ENCODE measurements at places on chromosomes 7 and 10.

DNA sequence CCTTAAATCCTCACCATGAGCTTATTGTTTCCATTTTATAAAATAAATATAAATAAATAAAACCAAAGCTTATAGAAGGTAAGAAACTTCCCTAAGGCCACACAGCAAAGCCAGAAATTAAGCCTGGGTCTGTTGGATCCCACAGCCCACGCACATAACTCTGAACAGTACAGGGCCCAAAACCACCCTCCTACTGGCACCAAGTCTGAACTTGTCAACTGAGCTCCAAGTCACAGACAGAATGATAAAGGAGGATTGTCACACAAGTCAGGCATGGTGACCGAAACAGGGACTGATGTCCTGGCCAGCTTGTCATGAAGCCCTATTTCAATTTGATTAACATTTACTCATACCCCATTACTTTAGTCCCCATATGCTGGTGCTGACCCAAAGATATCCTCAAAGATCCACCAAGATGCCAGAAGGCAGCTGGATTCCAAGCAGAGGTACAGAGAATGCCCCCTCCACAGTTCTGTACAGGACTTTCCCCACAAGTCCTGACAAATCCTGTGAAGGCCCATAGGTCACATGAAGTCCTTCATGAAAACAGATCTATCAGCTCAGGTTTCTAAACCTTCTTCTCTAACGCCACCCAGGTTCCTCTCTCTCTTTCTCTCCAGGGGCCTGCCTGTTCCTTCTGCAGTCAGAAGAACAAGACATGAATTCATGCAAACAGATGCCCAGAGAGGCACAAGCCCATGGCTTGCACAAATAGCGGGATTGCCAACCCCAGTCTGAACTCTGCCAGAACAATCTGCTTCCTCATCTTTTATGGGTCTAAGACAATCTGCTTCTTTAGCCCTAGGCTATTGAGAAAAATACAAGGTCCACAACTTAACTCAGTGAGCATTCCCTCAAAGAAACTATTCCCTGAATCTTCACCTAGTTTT, 60.9 kb downstream of the GLI3 start:
- no peak for DNase-seq

- DNase-seq = no peak
Measured at GRCh38 chr10:33666686-33667480, 332.4 kb upstream of the NRP1 start.

DNA sequence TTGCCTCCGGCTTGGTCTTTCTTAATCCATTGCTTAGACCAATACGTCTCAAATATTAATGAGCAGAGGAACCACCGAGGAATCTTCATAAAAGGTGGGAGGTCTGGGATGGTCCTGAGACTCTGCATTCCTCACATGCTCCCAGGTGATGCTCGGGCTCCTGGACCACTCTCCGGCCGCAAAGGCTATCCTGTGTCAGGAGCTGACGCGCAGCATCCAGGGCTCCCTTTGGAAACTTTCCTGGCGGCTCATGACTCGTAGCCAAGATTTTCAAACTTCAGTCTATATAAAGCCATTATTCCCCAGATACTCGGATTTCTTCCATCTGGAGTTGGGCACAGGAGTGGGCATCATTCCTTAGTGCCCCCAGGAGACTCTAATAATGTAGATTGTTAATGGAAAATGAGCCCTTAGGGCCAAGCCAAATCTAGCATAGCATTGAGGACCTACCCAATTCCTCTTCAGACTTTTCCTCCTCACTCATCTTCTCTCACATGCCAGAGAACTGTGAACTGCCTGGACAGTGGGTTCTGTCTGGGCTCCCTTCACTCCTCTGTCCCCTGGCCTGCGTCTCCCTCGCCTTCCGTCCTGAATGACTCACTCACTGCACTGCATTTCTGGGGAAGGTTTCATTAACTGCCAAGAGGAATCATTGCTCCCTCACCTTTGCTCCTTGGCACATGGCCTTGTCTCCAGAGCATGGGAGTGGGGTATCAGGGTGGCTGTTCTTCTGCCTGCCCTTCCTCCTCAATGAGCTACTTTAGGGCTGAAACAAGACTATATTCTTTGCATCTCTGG, 89.3 kb downstream of the MKI67 start:
- DNase-seq = no peak

- no peak for DNase-seq
Measured at GRCh38 chr10:79561257-79561656, 1.1 kb upstream of the SFTPA2 start.

GRCh38 chr10:28236591-28236990, 66.3 kb downstream of the MPP7 start:
- DNase-seq = no peak
